ENCODE measurements at places on chromosomes 3 and 15.

DNA sequence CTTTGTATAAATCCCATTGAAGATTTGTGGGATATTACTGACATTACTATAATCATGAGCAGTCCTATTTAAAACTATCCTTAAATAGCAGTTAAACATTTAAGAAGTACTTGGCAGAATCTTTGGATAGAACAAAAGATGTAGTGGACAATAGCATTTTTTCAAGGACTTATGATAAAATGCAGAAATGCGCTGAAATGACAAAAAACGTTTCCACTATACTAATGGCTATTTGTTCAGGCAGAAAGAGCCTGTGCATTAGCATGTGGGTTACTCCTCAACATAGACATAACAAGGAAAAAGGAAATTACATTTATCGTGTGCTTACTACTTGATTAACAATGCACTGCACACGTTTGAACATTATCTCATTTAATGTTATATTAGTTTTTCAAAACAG, 80.7 kb downstream of the GADL1 start:
- DNase-seq: no peak

DNA sequence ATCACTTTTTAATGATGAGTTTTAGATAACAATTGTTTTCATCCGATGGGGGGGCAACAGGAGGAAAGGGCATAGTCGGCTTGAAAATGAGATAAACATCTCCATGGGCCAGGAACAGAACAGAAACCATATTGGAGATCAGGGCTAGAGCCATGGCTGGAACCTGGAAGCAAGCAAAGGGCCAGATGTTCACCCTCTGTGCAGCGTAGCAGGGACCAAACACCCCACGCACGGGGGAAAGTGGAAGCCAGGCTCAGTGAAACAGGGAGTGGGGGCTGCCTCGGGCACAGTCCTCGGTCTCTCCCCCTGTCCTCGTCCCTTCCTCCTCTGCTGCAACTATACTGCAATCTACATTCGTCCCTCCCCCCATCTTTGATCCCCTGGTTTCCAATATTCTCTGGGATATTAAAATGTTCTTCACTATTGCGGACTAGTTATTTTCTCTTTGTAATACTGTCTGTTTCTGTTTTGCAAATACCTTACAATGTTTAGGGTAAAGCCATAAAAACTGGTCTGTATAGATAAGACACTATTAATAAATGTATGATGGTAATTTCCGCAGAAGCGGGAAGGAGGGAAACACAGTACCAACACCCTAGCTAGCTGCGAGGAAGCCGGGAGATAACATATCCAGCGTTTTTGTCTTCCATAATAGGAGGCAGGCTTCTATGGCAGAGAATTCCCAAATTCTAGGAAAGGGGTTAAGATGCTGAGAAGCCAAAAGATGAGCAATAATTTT, 121.5 kb downstream of the XXYLT1 start:
- no peak for DNase-seq

DNA sequence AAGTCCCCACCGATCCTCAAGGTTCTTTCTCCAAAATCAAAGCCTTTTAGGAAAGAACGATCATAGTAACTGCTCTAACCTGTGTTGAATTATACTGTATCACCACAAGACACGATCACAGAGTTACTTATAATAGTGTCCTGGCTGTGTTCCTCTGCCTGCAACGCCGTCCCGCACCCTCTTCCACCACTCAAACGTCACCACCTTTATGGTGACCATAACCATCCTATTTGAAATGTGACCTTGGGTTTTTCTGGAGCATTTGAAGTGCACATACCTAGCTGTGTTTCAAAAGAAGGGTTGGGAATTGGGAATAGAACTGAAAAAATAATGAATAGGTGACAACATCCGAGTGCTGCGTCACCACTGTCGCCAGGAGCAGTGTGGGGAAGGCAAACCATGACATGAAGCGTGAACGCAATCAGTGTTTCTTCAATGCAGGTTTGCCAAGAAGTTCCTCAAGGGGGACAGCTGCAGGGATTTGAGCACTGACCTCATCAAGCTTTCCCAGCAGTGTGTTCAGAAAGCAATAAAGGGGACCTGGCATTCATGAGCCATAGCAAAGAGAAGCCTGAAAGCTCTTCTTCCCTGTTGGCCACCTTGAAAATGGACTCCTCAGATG, 769 bp upstream of the SELENOS start:
- no peak for DNase-seq

DNA sequence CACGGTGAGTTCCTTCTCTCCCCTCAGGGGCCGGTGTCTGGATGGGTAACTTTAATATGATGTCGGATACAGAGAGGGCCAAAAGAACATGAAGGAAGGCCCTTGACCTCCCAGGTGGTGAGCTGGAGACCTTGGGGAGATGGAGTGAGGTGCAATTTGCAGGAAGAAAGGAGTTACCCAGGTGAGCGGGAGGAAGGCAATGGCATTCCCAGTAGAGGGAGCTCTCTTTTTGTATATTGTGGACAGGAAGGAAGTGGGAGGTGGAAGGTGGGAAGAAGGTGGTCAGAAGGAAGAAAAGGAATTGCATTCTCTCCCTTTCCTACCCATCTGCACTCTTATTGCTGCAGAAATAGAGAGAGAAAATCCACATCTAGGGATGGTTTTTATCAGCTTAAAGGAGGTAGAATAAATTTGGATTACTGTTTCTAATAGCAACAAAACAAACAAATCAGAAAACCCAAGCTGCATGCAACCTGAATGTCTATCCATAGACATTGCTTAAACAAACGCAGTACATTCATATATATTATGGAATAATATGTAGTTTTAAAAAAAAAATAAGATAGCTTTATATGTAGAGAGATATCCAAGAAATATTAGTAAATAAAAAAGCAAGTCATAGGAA, 169.0 kb upstream of the TSC22D2 start:
- no peak for DNase-seq

DNA sequence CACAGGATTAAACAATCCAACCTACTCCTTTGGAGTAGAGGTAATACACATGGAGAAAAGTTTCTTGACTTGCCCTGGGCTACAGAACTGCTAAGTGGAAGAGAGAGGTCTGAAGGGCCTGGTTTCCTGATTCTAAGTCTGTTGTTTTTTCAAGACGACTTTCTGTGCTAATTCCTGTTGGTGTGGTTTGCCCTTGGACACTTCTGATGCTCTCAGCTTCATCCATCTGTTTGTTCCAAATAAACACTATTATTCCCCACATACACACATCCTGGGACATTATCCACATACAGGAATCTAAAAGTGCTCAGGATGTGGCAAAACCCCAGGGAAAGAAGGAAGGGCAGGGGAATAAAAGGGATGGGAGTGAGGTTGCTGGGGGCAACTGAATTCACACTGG, 393.5 kb upstream of the TBL1XR1 start:
- no peak for DNase-seq

GRCh38 chr3:181909241-181909640, 197.5 kb downstream of the SOX2 start:
- no peak for DNase-seq

DNA sequence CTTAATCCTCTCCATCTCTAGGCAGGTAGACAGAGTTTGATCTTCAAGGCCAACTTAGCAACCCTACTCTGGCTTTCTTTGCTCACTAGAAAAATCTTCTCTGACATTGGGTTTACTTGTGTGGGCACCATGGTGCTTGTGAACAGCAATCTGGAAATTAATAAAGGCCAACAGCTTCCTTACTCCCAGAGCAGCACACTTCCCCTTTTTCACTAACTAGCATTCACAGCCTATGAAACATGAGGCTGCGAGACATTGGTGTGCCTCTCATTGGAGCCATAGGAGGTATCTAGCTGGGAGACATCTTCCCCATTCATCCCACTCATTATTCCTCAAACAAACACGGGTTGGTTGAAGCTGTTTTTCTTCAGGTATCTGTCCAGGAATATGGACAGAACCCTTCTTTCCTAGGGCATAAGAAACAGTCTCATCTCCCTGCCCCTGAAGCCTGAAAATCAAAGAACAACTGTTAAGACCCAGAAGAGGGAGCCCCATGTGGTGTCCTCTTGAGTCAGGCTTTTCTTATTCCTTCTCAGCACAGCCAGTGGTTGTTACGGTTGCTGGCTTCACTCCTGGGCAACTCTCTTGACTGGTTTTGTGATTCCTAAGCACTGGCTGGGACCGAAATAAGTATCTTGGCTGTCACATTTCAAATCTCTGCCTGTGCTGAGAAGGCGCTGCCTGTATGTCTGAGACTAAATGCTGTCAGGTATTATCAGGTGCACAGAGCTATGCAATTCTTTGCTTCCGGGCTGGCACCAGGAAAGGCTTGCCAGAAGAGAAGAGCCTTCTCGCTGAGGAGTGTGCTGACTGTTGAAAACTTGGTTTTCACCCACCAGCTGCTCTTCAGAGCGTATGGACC, 194.4 kb downstream of the FEZF2 start:
- DNase-seq: no peak

DNA sequence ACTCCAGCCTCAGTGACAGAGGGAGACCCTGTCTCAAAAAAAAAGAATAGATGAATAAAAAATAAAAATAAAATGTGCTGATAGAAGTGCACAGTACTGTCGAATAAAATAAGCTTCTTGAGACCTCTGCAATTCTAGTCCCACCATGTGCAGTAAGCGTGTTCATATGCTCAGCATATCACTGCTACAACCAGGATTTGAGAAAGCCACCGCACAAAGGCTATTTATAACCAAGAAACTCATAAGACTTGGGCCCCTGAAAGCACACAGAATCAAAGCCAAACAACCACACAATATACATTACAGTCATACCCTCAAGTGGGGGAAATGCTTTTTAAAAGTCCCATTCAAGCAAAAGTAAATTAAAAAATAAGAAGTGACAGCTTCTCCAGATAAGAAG, 56.5 kb upstream of the FXR1 start:
- no peak for DNase-seq

DNA sequence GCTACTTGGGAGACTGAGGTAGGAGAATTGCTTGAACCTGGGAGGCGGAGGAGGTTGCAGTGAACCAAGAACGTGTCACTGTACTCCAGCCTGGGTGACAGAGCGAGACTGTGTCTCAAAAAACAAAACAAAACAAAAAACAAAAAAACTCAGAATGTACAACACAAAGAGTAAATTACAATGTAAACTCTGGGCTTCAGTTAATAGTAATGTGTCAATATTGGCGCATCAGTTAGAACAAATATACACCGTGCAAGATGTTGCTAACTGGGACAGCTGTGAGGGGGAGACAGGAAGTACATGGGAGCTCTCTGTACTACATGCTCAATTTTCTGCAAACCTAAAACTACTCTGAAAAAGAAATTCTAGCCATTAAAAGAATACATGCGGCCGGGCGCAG, 23.5 kb upstream of the TRPM1 start:
- no peak for DNase-seq
